ENCODE measurements at places on chromosomes 16 and 17.

- DNase-seq, result no peak
Observed at GRCh38 chr16:35713762-35714650, 2254.6 kb downstream of the TP53TG3F start.

- DNase-seq, result no peak
Observed at GRCh38 chr16:80034948-80035663, 434.6 kb upstream of the MAF start.

- DNase-seq, result no peak
Observed at GRCh38 chr17:79086609-79087427, 12.2 kb downstream of the ENGASE start.

GRCh38 chr17:55114283-55114682 is 145.7 kb downstream of the STXBP4 start:
- DNase-seq, result no peak

All from kidney epithelial cell (primary cell).